ENCODE measurements at places on chromosomes 12 and 14. TPM values are rescaled to one million over a fixed set of nuclear protein-coding genes. Genes with fewer than 3 reads are reported as not detected.

- H3K4me1 ChIP-seq, result peaks cover 26% of the 10 kb centered on the region
- no peaks in the 10 kb centered on the region for H3K36me3 ChIP-seq
- peak; percentile 40 for DNase-seq
- H3K27ac ChIP-seq, result peak overlapping the region; percentile 95
- no peaks in the 10 kb centered on the region for H3K27me3 ChIP-seq
- H3K4me3 ChIP-seq, result peak overlapping the region; percentile 94
Observed at GRCh38 chr14:49863487-49864281, 11.1 kb upstream of the NEMF start.

DNA sequence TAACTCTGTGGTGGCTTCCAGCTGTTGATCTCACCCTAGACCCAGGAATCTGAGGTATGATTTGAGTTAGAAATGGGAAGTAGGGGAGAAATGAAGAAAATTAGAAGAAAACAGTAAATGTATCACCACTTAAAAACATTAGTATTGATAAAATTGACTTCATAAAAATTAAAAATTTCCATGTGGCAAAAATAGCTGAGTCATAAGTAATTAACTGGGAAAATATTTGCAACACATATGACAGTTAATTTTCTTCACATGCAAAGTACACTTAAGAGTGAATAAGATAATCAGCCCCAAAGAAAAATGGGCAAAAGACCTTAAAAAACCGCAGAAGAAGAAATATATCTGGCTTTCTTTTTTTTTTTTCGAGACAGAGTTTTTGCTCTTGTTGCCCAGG is 25.5 kb upstream of the ADIPOR2 start:
- H3K4me3 ChIP-seq, result no peak overlapping the region
- no peaks in the 10 kb centered on the region for H3K36me3 ChIP-seq
- no peak overlapping the region for H3K27ac ChIP-seq
- no peaks in the 10 kb centered on the region for H3K27me3 ChIP-seq

GRCh38 chr12:124207049-124207448 is 87.8 kb upstream of the RFLNA start:
- no peak for DNase-seq
- no peaks in the 10 kb centered on the region for H3K36me3 ChIP-seq
- H3K27me3 ChIP-seq, result no peaks in the 10 kb centered on the region
- no peak overlapping the region for H3K4me3 ChIP-seq

GRCh38 chr12:131831635-131832041 is 3.4 kb downstream of the MMP17 start:
- no peak for DNase-seq
- H3K4me3 ChIP-seq, result no peak overlapping the region
- no peak overlapping the region for H3K27ac ChIP-seq
- H3K27me3 ChIP-seq, result peaks cover 5% of the 10 kb centered on the region

GRCh38 chr14:102528431-102529170 is 19.0 kb upstream of the ANKRD9 start:
- no peak overlapping the region for H3K4me3 ChIP-seq
- H3K4me1 ChIP-seq, result peaks cover 14% of the 10 kb centered on the region
- H3K36me3 ChIP-seq, result no peaks in the 10 kb centered on the region
- no peaks in the 10 kb centered on the region for H3K27me3 ChIP-seq

The GPR68 gene
- total RNA-seq, result 4.9 TPM

DNA sequence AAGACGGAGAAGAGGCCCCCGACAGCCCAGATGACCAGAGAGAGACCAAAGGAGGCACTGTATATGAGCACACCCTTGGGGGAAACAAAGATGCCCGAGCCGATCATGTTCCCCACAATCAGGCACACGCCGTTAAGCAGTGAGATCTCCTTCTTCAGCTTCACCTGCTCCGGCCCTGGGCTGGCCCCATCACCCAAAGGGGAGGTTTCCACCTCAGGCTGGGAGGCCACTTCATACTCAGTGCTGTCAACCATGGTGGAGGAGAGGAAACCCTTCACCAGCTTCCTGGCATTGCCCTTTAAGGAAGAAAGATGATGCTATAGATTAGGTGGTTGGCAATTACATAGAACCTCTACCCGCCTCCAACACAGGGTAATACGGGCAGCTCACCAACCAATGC is 2.1 kb downstream of the SLC7A7 start:
- no peak overlapping the region for H3K4me3 ChIP-seq
- H3K27me3 ChIP-seq, result no peaks in the 10 kb centered on the region
- no peaks in the 10 kb centered on the region for H3K36me3 ChIP-seq
- H3K27ac ChIP-seq, result no peak overlapping the region

The KCNA5 gene
- not detected for total RNA-seq

The FSCB gene
- not detected for total RNA-seq

The TMEM229B gene
- total RNA-seq, result 32.2 TPM

- no peak for DNase-seq
- H3K27me3 ChIP-seq, result no peaks in the 10 kb centered on the region
- H3K4me3 ChIP-seq, result no peak overlapping the region
- H3K4me1 ChIP-seq, result no peaks in the 10 kb centered on the region
- H3K27ac ChIP-seq, result no peak overlapping the region
- H3K36me3 ChIP-seq, result no peaks in the 10 kb centered on the region
Observed at GRCh38 chr12:58095002-58095401, 153.6 kb downstream of the ATP23 start.

DNA sequence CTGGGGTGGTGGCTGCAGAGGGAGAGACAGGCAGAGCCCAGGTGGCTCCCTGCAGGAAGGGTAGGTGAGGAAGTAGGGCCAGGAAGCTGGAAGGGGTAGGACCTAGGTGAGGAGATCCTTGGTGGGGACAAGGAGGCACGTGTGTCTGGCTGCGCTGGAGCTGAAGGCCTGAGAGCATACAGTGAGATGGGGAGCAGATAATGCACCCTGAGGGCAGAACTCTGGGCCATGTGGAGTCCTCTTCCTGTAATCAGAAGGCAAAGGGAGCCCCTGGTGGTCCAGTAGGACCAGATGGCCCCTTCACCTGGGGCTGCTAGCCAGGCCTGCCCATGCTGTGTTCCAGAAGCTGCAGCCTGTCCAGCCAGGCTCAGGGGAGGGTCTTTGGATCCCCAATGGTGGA is 15.3 kb upstream of the KRT80 start:
- H3K4me1 ChIP-seq, result no peaks in the 10 kb centered on the region
- no peak overlapping the region for H3K27ac ChIP-seq
- H3K27me3 ChIP-seq, result no peaks in the 10 kb centered on the region
- no peaks in the 10 kb centered on the region for H3K36me3 ChIP-seq

The GALNT8 gene
- 0.89 TPM for total RNA-seq

The PTGER2 gene
- total RNA-seq, result 15.2 TPM

DNA sequence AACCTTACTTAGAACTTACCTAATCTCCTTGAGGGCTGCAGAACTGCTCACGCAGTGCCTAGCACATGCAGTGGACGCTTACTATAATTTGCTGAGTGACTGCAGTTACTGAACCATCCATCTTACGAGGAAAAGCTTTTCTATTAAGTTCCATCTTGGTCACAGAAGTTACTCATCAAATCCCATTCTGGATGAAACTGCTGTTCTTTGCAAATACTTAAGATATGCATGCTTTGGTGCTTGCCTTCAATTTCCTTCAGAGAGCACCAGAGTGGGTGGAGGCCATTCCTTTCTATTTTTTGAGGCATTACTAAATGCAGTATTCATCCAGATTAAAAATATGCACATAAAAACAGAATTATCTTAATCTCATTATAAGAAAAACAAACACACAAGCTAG is 17.7 kb upstream of the PELI2 start:
- no peaks in the 10 kb centered on the region for H3K4me1 ChIP-seq
- no peak for DNase-seq
- H3K27ac ChIP-seq, result no peak overlapping the region

GRCh38 chr14:36429692-36430091 is 90.3 kb downstream of the NKX2-1 start:
- H3K4me1 ChIP-seq, result no peaks in the 10 kb centered on the region
- H3K4me3 ChIP-seq, result no peak overlapping the region
- no peaks in the 10 kb centered on the region for H3K27me3 ChIP-seq
- no peaks in the 10 kb centered on the region for H3K36me3 ChIP-seq
- DNase-seq, result no peak
- H3K27ac ChIP-seq, result no peak overlapping the region

GRCh38 chr12:131116468-131117117 is 162.9 kb downstream of the ADGRD1 start:
- H3K4me1 ChIP-seq, result no peaks in the 10 kb centered on the region
- no peak overlapping the region for H3K4me3 ChIP-seq
- no peaks in the 10 kb centered on the region for H3K36me3 ChIP-seq
- H3K27me3 ChIP-seq, result no peaks in the 10 kb centered on the region
- no peak for DNase-seq

The HSP90B1 gene
- 438 TPM for total RNA-seq

DNA sequence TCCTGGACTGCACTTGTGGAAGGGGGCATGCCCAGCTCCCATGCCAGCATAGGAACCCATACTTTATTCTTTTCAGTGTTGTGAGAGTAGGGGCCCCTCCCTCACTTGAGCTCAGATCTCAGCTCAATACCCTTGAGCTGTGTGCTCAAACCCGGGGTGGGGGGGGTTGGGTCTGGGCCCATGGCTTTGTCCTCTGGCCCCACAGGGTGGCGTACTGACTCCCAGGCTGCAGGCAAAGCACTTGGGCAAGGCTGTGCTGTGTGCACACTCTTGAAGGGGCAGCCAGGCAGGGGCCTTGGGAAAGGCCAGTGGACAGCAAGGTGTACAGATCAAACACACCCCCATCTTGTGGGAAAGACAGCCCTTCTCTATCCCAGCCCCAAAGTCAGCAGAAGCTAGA is 81.8 kb downstream of the WIF1 start:
- H3K4me1 ChIP-seq, result no peaks in the 10 kb centered on the region
- H3K36me3 ChIP-seq, result no peaks in the 10 kb centered on the region
- no peaks in the 10 kb centered on the region for H3K27me3 ChIP-seq
- no peak overlapping the region for H3K27ac ChIP-seq
- no peak for DNase-seq
- H3K4me3 ChIP-seq, result no peak overlapping the region

DNA sequence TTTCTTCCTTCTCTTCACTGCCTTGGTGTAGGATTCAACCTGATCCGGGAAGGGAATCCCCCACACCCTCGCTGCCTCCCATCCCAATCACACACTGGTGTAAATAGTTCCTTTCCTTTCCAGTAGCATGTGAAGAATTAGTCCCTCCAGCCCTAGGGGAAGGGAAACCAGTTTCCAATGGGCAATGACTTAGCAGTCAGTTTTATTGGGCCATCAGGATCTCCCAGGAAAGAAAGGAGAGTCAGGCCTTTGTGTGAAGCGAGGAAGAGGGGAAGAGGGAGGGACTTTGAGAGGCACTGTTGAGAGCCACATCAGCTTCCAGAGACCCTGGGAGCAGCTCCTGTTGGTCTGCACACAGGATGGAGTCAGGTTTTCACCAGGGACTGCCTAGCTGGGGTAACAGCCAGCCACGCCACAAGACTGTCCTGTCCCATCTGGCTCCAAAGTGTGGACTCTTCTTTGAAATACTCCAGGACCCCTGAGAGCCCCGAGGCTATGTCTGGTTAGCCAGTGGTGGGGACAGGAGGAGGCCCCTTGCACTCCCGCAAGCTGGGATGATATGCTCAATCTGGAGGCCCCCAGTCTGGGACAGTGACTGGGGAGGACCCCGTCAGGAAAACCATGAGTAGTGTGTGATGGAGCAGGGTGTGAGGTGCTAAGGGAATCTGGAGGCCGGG is 27.9 kb downstream of the MOAP1 start:
- no peak overlapping the region for H3K27ac ChIP-seq
- no peak overlapping the region for H3K4me3 ChIP-seq
- no peaks in the 10 kb centered on the region for H3K36me3 ChIP-seq
- H3K4me1 ChIP-seq, result no peaks in the 10 kb centered on the region
- H3K27me3 ChIP-seq, result no peaks in the 10 kb centered on the region

- no peaks in the 10 kb centered on the region for H3K27me3 ChIP-seq
- H3K4me3 ChIP-seq, result no peak overlapping the region
- H3K4me1 ChIP-seq, result no peaks in the 10 kb centered on the region
- H3K27ac ChIP-seq, result no peak overlapping the region
- no peaks in the 10 kb centered on the region for H3K36me3 ChIP-seq
Observed at GRCh38 chr14:102063109-102063807, 23.6 kb downstream of the HSP90AA1 start.

- DNase-seq, result no peak
- no peaks in the 10 kb centered on the region for H3K4me1 ChIP-seq
- no peaks in the 10 kb centered on the region for H3K36me3 ChIP-seq
- H3K27me3 ChIP-seq, result no peaks in the 10 kb centered on the region
- no peak overlapping the region for H3K27ac ChIP-seq
- H3K4me3 ChIP-seq, result no peak overlapping the region
Observed at GRCh38 chr12:79300199-79300568, 390.6 kb downstream of the PAWR start.

GRCh38 chr12:108268397-108268796 is 70.7 kb downstream of the CMKLR1 start:
- H3K27ac ChIP-seq, result no peak overlapping the region
- no peaks in the 10 kb centered on the region for H3K36me3 ChIP-seq
- no peaks in the 10 kb centered on the region for H3K4me1 ChIP-seq
- no peak for DNase-seq
- no peak overlapping the region for H3K4me3 ChIP-seq
- H3K27me3 ChIP-seq, result no peaks in the 10 kb centered on the region

The P2RX2 gene
- total RNA-seq, result 0.32 TPM

GRCh38 chr14:95885278-95885677 is 8.6 kb downstream of the TUNAR start:
- no peak for DNase-seq
- H3K27me3 ChIP-seq, result no peaks in the 10 kb centered on the region
- no peak overlapping the region for H3K4me3 ChIP-seq
- H3K27ac ChIP-seq, result no peak overlapping the region
- H3K36me3 ChIP-seq, result no peaks in the 10 kb centered on the region

- H3K27me3 ChIP-seq, result no peaks in the 10 kb centered on the region
- no peak overlapping the region for H3K27ac ChIP-seq
- no peak for DNase-seq
- no peaks in the 10 kb centered on the region for H3K4me1 ChIP-seq
- no peaks in the 10 kb centered on the region for H3K36me3 ChIP-seq
- H3K4me3 ChIP-seq, result no peak overlapping the region
Observed at GRCh38 chr12:105425254-105426174, 95.0 kb downstream of the C12orf75 start.

DNA sequence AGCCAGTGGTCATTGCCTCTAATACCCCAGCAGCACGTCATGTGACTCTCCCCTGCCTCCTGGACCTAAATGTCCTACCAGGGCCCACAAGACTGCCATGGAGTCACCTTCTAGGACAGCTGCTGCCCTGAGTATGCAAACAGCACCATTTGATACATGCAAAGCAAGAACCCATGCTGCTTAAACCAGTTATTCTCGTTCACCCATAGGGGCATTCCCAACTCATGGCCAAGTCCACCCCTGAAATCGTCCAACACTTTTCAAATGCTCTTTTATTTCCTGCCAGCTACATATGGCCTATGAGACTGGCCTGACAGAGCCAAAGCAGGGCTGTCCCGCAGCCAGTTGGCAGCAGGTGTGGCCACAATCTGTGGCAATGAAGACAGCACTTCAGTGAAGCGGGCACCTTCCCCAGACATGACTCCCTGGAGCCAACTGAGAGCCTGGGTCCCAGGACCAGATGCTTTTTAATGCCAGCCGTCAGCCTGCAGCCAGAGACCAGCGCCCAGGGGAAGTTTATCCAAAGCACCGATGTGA is 99.9 kb downstream of the BCAT1 start:
- no peak overlapping the region for H3K27ac ChIP-seq
- no peaks in the 10 kb centered on the region for H3K36me3 ChIP-seq
- H3K4me3 ChIP-seq, result no peak overlapping the region

DNA sequence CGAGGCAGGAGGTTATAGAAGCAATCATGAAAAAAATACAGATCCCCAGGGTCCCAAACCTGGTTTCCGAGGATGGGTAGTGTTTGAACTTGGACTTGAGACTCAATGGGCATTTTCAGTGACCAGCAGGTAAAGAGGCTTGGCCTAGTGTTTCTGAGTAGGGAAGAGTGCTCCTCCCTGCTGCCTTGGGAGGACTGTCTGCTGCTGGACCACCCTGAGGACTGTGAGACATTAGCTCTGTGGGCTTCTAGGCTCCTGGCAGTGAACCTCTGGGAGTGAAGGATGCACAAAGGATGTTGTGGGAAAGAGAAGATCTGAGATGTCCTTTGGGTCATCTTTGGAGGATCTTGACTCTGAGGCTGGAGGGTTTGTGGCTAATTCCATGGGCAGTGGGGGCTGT is 30.5 kb downstream of the ANKRD9 start:
- H3K4me1 ChIP-seq, result no peaks in the 10 kb centered on the region
- no peak for DNase-seq
- H3K27me3 ChIP-seq, result no peaks in the 10 kb centered on the region
- no peak overlapping the region for H3K27ac ChIP-seq

Data from naive thymus-derived CD4-positive, alpha-beta T cell (primary cell).